Activated CD8-positive, alpha-beta memory T cell treated with anti-CD3 and anti-CD28 coated beads for 1 hour (primary cell): ENCODE measurements at places on chromosomes 1 and 21.

- DNase-seq: no peak
These were observed 41.7 kb downstream of the WDR4 start for GRCh38 chr21:42837421-42838211.

DNA sequence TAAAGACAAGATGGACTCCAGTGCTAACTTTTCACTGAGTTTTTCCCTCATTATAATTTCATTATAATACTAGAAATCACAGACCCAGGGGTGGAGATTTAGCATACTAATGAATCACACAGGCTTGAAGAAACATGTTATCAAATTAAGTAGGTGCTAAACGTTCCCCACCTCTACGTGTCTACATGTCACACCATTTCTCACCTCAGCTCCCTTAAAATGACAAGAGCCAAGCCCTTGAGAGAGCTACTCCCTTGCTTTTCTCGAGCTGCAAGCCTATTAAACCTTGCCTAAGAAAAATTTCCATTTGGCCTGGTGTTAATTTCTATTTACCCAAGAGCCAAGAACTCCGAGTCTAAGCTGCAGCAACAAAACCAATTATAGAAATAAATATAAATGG is 396.3 kb upstream of the NEGR1 start:
- no peak for DNase-seq

- DNase-seq: no peak
These were observed 9.5 kb downstream of the ERG start for GRCh38 chr21:38488640-38489270.

DNA sequence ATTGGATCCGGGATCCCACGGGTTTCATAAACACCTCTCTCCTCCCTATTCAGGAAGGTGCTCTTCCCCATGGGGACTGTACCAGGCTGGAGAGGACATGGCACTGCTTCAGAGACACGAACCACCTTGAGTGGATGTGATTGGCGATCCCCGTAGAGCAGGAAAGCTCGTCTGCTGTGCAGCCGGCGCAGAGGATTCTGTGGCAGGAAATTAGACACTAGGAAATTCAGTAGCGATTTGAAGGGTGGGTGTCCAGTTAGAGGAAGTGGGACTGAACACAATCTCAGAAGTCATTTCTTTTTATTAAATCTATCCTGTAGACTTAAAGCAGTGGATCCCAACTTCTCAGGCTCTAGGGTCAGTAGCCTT is 767 bp downstream of the PDIK1L start:
- DNase-seq: no peak
